ENCODE measurements at places on chromosomes 7 and 10. TPM values are rescaled to one million over a fixed set of nuclear protein-coding genes. Genes with fewer than 3 reads are reported as not detected.

HOXA6 gene
- total RNA-seq = not detected

- H3K4me1 ChIP-seq = no peaks in the 10 kb centered on the region
- H3K4me3 ChIP-seq = no peak overlapping the region
- no peaks in the 10 kb centered on the region for H3K27me3 ChIP-seq
- H3K36me3 ChIP-seq = no peaks in the 10 kb centered on the region
Measured at GRCh38 chr7:11449316-11449715, 382.7 kb downstream of the THSD7A start.

- no peaks in the 10 kb centered on the region for H3K27me3 ChIP-seq
- DNase-seq = no peak
- H3K27ac ChIP-seq = no peak overlapping the region
- H3K4me3 ChIP-seq = no peak overlapping the region
Measured at GRCh38 chr10:1454428-1454827, 282.9 kb downstream of the ADARB2 start.

DNA sequence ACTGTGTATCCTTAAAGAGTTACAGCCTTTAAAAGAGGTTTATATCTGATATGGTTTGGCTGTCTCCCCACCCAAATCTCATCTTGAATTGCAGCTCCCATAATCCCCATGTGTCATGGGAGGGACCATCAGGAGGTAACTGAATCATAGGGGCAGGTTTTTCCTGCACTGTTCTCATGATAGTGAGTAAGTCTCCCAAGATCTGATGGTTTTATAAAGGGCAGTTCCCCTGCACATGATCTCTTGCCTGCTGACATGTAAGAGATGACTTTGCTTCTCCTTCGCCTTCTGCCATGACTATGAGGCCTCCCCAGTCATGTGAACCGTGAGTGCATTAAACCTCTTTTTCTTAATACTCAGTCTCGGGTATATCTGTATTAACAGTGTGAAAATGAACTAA lies 9.7 kb downstream of the RTKN2 start:
- H3K27ac ChIP-seq = no peak overlapping the region
- no peak for DNase-seq
- H3K27me3 ChIP-seq = no peaks in the 10 kb centered on the region

OPN4 gene
- not detected for total RNA-seq

CDNF gene
- total RNA-seq = 1.7 TPM

DNA sequence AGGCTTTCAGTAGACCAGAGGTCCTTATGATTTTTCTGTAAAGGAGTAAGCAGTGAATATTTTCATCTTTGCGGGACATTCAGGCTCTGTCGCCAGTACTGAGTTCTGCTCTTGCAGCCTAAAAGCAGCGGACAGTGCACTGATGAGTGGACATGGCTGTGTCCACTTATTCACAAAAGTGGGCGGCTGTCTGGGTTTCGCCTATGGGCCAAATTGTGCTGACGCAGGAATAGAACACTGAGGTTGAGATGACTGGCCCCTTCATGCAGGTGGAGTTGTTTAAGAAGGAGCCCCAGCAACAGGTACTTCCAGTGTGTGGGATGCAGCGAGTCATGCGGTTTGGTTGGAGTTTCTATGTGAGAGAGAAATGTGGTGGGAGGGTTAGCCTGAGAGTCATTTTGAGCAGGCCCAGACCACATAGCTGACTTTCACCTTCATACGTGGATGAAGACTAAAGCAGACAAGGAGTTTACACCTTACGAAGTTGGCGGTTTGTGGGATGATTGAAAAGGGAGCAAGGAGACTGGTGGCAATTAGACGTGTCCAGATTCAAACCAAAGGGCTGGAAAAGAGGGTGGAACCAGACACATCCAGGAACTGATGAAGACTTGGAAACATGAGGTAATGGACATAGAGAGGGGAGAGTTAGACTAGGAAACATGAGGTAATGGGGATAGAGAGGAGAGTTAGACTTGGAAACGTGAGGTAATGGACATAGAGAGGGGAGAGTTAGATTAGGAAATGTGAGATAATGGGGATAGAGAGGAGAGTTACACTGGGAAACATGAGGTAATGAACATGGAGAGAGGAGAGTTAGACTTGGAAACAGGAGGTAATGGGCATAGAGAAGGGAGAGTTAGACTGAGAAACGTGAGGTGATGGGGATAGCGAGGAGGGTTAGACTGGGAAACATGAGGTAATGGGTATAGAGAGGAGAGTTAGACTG lies 38.2 kb downstream of the WDR37 start:
- no peaks in the 10 kb centered on the region for H3K4me1 ChIP-seq
- H3K4me3 ChIP-seq = no peak overlapping the region
- no peak for DNase-seq
- H3K27me3 ChIP-seq = no peaks in the 10 kb centered on the region
- peaks cover 87% of the 10 kb centered on the region for H3K36me3 ChIP-seq
- H3K27ac ChIP-seq = no peak overlapping the region

- H3K4me1 ChIP-seq = peaks cover 29% of the 10 kb centered on the region
- H3K4me3 ChIP-seq = peak overlapping the region; percentile 90
- peak overlapping the region; percentile 87 for H3K27ac ChIP-seq
- DNase-seq = no peak
Measured at GRCh38 chr7:149027055-149027454, 1.2 kb downstream of the PDIA4 start.

GRCh38 chr10:92493362-92493761 lies 80.5 kb downstream of the IDE start:
- no peak overlapping the region for H3K27ac ChIP-seq
- no peaks in the 10 kb centered on the region for H3K27me3 ChIP-seq
- H3K4me1 ChIP-seq = no peaks in the 10 kb centered on the region

- no peaks in the 10 kb centered on the region for H3K36me3 ChIP-seq
- no peak overlapping the region for H3K27ac ChIP-seq
- H3K4me1 ChIP-seq = no peaks in the 10 kb centered on the region
- DNase-seq = no peak
- H3K4me3 ChIP-seq = no peak overlapping the region
- H3K27me3 ChIP-seq = no peaks in the 10 kb centered on the region
Measured at GRCh38 chr10:24202181-24202570, 6.8 kb upstream of the KIAA1217 start.

DBNL gene
- total RNA-seq = 104 TPM

DNA sequence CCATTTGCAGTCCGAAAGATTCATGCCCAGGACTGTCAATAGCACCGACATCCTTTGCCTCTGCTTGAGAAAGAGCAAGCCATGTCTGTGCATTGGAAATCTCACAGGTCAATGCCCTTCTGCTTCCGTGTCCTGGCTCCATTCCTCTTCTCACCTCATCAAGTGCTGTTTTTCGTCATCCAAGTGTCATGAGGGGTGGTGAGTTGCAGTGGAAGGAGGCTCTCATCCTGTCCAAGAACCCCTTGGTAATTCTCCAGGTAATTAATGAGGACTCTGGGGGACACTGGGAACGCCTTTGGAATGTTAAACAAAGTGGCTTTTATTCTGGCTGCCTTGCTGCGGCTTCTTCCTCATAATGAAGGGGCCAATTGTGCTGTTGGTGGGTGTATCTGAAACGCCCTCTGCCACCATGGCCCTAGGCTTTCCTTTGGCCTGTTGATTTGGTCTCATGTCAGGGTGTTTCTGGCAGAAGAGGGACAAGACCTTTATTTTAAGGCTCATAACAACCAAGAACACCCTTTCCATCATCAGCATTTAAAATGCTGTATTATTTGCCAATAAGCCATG lies 57.7 kb downstream of the PPP1R3C start:
- DNase-seq = no peak
- no peaks in the 10 kb centered on the region for H3K36me3 ChIP-seq
- H3K27ac ChIP-seq = no peak overlapping the region
- no peaks in the 10 kb centered on the region for H3K4me1 ChIP-seq
- no peaks in the 10 kb centered on the region for H3K27me3 ChIP-seq

- H3K36me3 ChIP-seq = no peaks in the 10 kb centered on the region
- no peaks in the 10 kb centered on the region for H3K27me3 ChIP-seq
- H3K4me3 ChIP-seq = no peak overlapping the region
Measured at GRCh38 chr10:65565246-65565645, 1360.6 kb upstream of the LRRTM3 start.

GRCh38 chr10:75980419-75981002 lies 549.1 kb downstream of the LRMDA start:
- no peak for DNase-seq
- H3K27ac ChIP-seq = no peak overlapping the region
- H3K4me3 ChIP-seq = no peak overlapping the region
- H3K36me3 ChIP-seq = no peaks in the 10 kb centered on the region
- H3K4me1 ChIP-seq = no peaks in the 10 kb centered on the region

- no peaks in the 10 kb centered on the region for H3K36me3 ChIP-seq
- no peak overlapping the region for H3K27ac ChIP-seq
- H3K4me3 ChIP-seq = no peak overlapping the region
- H3K4me1 ChIP-seq = no peaks in the 10 kb centered on the region
- DNase-seq = no peak
Measured at GRCh38 chr10:49120911-49121310, 5.6 kb upstream of the VSTM4 start.

- H3K36me3 ChIP-seq = no peaks in the 10 kb centered on the region
- no peak overlapping the region for H3K27ac ChIP-seq
- no peak for DNase-seq
- H3K27me3 ChIP-seq = no peaks in the 10 kb centered on the region
- H3K4me3 ChIP-seq = no peak overlapping the region
Measured at GRCh38 chr10:125029584-125030242, 87.8 kb downstream of the ZRANB1 start.

NET1 gene
- total RNA-seq = 27.7 TPM

- DNase-seq = no peak
- peaks cover 35% of the 10 kb centered on the region for H3K4me1 ChIP-seq
- H3K4me3 ChIP-seq = peak overlapping the region; percentile 94
- H3K27ac ChIP-seq = peak overlapping the region; percentile 78
- no peaks in the 10 kb centered on the region for H3K27me3 ChIP-seq
Measured at GRCh38 chr7:87344446-87344845, 1.0 kb upstream of the CROT start.

DNA sequence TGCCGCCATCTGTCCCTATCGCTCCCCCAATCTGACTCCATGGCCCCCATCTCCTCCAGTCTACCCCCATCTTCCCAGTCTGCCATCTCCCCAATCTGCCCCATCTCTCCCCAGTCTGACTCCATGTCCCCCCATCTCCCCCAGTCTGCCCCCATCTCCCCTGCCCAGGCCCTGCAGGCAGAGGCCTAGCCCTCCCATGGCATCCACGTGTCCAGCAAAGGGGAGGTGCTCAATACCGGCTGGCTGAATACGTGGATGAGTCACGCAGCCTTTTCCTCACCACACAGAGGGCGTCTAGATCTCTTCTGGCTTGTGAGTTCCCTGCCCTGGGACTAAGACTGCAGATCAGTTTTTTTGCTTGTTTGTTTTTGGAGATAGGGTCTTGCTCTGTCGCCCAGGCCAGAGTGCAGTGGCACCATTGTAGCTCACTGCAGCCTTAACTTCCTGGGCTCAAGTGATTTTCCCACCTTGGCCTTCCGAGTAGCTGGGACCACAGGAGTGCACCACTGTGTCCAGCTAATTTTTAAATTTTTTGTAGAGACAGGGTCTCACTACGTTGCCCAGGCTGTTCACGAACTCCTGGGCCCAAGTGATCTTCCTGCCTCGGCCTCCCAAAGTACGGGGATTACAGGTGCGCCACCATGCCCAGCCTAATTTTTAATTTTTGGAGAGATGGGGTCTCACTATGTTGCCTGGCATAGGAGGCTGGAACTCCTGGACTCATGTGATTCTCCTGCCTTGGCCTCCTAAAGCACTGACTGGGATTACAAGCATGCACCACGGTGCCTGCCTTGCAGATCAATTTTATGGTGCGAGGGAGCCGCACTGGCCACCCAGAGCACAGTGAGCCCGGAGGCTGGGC lies 15.3 kb upstream of the GPR146 start:
- H3K4me1 ChIP-seq = peaks cover 35% of the 10 kb centered on the region
- no peaks in the 10 kb centered on the region for H3K27me3 ChIP-seq
- no peaks in the 10 kb centered on the region for H3K36me3 ChIP-seq
- DNase-seq = peak; percentile 47
- peak overlapping the region; percentile 86 for H3K27ac ChIP-seq

- H3K27me3 ChIP-seq = peaks cover 16% of the 10 kb centered on the region
- no peak within 1 kb of the TSS for H3K4me3 ChIP-seq
- no peak for DNase-seq
Measured at GRCh38 chr7:100949227-100949932, at the start of gene MUC3A. Gene MUC3A (plus strand): TSS chr7:100949534. CDS start chr7:100949625, 91 bp downstream.

DNA sequence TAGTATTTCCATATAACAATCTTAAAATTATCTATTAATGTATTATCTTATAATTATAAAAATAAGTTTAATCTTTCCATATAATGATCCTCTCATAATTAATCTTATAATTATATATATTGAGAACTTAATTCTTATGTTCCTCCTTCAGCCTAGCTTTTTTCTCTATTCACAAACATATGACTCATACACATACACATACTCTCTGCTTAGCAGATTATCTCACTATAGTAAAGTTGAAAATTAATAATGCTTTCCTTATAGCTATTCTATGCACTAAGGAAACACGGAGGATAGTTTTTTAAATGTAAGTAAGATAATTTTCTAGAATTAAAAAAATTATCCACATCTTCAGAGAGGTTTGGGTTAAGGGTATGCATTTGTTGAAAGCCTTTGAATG lies 47.7 kb upstream of the ITGB8 start:
- H3K27me3 ChIP-seq = no peaks in the 10 kb centered on the region
- no peak overlapping the region for H3K27ac ChIP-seq
- H3K4me1 ChIP-seq = no peaks in the 10 kb centered on the region
- H3K36me3 ChIP-seq = no peaks in the 10 kb centered on the region
- no peak overlapping the region for H3K4me3 ChIP-seq
- no peak for DNase-seq

NYAP1 gene
- total RNA-seq = 0.89 TPM

- H3K36me3 ChIP-seq = peaks cover 30% of the 10 kb centered on the region
- DNase-seq = peak; percentile 75
- peak overlapping the region; percentile 69 for H3K27ac ChIP-seq
- peaks cover 96% of the 10 kb centered on the region for H3K4me1 ChIP-seq
- no peaks in the 10 kb centered on the region for H3K27me3 ChIP-seq
Measured at GRCh38 chr10:80497187-80498077, 40.3 kb upstream of the SH2D4B start.

Measured in CD4-positive, CD25-positive, alpha-beta regulatory T cell (primary cell).